ENCODE measurements at places on chromosomes 2 and 18.

DNA sequence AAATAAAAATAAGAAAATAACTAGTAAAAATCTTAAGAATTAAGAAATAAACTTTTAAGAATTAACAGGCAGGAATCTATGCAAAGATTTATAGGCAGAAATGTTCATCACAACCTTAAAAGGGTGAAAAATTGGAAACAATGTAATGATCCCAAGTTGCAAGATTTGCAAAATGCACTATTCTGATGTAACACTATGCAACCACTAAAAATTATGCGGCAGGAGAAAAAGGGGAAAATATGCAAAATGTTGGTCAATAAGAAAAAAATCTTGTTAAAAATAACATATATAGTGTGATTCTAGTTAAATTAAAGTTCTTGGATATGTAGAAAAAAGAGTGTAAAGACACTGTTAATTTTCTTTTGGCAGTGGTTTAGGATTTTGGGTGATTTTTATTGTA lies 132.8 kb downstream of the UPP2 start:
- DNase-seq, result no peak

DNA sequence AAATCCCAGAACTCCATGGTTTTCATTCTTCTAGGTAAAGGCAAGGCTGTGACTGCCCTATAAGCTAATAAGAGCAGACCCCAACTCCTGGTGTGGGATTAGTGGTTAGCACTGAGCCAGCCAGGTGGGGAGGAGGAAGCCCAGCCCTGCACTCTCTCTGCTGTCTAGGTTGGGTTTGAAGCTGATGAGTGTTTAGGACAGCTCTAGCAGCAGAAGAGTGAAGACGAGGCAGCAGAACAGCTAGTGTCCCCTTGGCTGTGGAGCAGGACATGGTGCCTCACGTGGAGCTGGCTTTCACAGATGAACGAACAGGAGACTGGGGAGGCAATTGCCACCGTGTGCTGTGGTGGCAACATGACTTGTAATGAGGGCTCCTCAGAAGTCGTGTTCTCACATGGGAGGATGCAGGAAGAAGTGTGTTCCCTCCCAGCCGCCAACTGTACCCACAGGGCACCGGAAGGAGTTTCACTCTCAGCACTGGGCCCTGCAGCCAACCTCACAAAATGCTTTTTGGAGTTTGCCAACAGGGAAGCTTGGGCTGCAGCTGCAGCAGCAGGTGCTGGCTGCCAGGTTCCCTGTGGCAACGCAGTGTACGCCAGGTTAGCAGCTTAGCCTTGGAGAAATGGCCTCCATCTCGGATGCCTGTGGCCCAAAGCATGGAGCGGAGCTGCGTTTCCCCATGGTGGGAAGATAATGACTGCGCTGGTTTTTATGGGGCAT lies 328.2 kb downstream of the SETBP1 start:
- no peak for DNase-seq

DNA sequence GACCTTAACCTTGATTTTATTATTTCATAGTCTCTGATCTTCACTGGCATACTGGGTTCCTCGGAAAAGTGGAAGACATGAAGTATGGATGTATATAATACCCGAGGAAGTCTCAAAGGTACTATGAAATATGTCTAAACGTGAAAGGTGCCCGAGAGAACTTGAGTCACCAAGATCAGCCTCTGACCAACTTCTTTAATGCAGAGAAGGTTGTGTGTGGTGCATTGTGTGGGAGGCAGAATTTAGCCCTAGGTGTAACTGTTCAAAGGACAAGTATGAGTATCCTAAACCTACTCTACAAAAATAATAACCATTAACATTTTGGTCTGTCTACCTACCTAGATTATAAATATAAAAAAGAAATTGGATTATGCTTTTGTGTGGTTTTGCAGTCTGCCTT lies 36.1 kb downstream of the OSBPL6 start:
- DNase-seq, result no peak

- no peak for DNase-seq
Observed at GRCh38 chr2:186558512-186559276, 31.2 kb upstream of the ITGAV start.

GRCh38 chr18:2406544-2406943 lies 164.8 kb downstream of the METTL4 start:
- DNase-seq, result no peak

DNA sequence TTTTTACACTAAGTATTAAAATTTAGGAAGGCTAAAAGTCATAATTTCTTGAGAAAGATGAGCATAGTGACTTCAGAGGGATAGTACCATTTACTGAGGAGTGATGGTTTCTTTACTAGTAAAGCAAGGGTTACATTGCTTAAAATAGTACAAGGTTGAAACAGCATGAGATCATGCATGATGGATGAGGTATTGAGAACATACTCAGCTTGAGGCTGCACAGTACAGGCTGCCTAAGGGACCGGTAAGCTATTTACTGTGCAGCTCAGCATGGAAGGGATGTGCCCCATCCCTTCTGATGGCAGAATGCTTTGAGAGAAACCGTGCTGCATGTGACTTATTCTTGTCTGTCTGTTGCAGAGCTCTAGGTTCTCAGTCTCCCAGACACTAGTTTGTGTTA lies 122.1 kb downstream of the EML6 start:
- DNase-seq, result no peak

GRCh38 chr2:122652670-122653069 lies 897.2 kb downstream of the TSN start:
- DNase-seq, result no peak

GRCh38 chr18:39796393-39796792 lies 2158.6 kb upstream of the PIK3C3 start:
- no peak for DNase-seq

DNA sequence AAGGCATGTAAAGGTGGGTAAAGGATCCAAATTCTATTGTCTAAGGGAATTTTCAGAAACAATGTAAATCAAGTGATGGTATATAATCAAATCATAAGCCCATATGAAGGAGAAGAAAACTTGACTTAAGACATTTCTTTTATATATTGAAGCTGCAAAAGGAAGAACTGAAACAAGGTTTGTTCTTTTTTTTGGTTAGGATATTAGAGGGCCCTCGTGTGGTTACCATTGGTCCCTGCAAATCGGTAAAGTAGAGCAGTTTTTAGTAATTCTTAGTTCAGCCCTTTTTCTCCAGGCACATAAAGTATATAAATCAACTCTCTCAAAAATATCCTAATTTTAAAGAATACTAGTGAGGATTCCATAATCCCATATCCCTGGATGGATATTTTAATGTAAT lies 105.6 kb upstream of the STK17B start:
- peak; percentile 54 for DNase-seq

DNA sequence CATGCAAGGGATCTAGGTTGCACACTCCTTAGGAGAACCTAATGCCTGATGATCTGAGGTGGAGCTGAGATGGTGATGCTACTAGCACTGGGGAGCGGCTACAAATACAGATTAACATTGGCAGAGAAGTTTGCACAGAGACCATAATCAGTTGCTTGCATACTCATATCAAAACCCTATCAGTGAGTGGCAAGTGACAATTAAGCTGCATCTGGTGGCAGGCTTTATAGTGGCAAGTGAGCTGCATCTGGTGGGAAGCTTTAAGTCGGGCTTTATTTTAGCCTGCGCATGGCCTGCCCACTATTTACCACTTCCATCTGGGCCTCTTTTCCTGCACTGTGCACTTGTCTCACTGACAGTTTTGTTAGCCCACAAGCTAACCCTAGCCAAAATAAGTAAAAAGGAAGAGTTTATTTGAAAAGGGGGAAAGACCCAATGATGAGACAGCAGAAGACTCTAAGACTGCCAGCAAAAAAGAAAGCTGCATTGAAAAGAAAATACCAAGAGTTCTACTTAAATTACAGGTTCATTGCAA lies 140.9 kb upstream of the B3GNT2 start:
- DNase-seq, result no peak

GRCh38 chr18:389658-390357 lies 110.7 kb downstream of the COLEC12 start:
- DNase-seq, result no peak

DNA sequence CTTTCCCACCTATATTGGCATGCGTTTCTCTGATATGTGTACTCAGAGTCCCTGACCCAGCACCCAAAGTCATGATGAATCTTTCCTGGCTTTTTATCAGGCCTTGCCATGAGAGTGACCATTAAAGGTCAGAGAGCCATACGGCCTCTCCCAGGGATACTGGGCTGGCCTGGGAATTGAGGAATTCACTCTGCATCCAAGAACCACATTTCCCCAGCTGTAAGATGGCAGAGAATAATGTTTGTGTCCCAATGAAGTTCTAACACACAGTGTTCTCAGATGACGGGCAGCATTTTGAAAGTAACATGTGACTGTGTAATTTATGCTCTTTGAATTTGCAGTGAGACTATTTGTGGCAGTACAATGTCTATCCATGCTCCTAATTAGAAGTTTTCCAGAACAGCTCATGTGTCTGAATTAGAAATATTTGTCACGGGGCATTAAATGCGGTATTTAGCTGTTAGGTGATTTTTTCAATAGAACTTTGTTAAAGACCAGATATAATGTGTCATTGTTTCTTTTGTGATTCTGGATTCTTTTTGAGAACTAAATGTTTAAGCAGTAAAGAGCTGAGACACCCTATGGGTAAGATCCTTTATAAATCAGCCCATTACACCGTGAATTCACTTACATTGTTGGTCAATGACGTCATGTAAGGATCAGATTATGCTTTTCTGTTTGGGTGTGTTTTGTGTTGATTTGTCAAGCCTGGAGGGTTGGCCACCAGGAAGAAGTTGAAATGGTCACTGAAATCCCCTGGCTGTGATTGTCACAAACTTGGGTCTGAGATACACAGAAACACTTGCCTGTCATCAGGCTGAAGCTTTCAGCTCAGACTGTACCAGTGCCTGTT lies 7.3 kb upstream of the SLC3A1 start:
- no peak for DNase-seq

- no peak for DNase-seq
Observed at GRCh38 chr2:197944416-197945096, 140.2 kb downstream of the PLCL1 start.

GRCh38 chr2:222864296-222864695 lies 3.5 kb downstream of the ACSL3 start:
- no peak for DNase-seq

- DNase-seq, result no peak
Observed at GRCh38 chr2:10513201-10513600, 65.1 kb upstream of the ODC1 start.

- DNase-seq, result no peak
Observed at GRCh38 chr2:71780162-71780561, 326.8 kb downstream of the DYSF start.

DNA sequence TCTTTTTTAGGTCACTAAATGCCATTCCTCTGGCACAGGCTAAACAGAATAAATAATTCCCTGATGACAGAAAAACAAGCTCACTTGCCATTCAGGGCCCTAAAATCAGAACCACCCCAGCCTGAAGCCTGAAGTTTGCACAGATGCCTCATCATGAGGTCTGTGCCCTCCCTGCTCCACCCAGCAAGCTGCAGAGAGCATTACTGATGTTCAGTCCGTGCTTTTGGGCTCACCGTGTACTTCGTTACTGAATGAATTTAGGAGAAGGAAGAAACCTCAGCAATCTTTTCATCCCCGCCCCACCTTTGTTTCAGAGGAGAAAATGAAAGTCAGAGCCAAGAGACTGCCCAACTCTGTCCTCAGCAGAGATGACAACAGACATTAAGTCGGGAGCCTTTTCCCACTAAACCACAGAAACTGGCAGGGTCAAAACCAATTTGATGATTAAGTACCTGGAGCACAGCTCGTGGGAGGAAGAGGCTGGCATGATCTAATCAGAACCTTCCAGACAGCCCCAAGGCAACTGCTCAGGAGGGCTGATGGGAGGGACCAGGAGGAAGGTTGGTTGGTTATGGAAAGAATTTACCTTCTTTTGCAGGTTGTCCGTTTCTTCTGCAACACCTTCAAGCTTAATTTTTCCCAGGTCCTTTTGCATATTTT lies 122.7 kb downstream of the LAMA1 start:
- DNase-seq, result no peak

DNA sequence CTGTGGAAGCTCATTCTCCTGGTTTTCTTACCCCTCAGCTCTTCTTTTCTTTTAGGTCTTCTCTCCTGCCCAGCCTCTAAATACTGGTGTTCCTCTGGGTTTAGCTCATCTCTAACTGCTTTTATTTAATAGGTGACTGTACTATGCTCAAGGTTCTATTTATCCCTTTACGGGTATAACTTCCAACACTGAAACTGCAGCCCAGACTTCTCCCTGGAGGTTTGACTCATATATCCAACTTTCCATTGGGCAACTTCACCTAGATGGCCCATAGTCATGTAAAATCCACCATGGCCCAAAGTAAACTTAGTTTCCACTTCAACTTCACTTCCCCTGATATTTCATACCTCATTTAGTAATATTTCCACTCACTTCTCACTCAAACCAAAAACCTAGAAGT lies 273.1 kb downstream of the PLCL1 start:
- DNase-seq, result no peak

GRCh38 chr2:6214471-6214870 lies 522.3 kb downstream of the SOX11 start:
- DNase-seq, result no peak

- no peak for DNase-seq
Observed at GRCh38 chr18:14959550-14959949, 211.6 kb downstream of the ANKRD30B start.

GRCh38 chr2:119659601-119660342 lies 19.2 kb upstream of the TMEM177 start:
- DNase-seq, result peak; percentile 40

- DNase-seq, result no peak
Observed at GRCh38 chr2:119158563-119159347, at the start of gene C1QL2. TSS of gene C1QL2 (minus strand) at chr2:119158751. CDS start at chr2:119158269, 482 bp downstream.

- DNase-seq, result no peak
Observed at GRCh38 chr2:238397356-238397755, 29.4 kb upstream of the ASB1 start.

- DNase-seq, result no peak
Observed at GRCh38 chr18:24095976-24096375, 42.9 kb upstream of the CABYR start.

GRCh38 chr2:132620115-132620514 lies 49.9 kb downstream of the LYPD1 start:
- DNase-seq, result no peak

DNA sequence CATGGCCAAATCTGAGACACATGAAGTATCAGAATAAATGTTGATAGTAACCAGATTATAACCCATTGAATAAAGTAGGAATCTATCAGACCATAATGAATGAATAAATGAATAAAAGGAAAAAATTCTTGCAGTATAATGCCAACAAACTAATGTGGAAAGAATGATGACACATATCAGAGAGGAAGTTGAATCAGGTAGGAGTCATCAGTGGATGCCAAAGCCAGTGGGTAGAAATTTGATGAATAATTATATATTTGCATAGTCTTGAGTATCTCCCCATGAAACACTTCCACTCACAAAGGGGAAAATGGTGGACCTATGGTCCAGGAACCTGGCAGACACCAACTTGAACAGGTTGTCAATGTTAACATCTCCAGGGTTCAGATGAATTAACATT lies 68.6 kb downstream of the GALNT3 start:
- no peak for DNase-seq
